ENCODE measurements at places on chromosomes 7 and 10.

GRCh38 chr7:18762189-18762588 lies 266.6 kb downstream of the HDAC9 start:
- DNase-seq = no peak

DNA sequence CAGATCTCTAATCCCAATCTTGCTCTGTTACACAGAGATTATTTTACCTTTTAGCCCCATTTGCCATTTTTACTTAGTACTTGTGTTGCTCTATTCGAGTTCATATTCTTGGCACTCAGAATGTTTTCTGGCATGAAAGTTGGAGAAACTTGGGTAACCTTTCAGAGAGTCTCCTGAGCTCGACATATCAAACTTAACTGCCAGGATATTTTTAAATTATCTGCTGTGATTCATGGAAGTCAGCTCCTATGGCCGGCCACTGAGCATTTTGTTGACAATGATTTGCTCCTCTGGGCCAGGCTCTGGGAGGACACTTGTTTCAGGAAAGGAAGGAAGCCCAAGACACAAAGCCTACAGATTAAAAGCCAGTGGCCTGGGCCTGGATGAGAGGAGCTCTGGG lies 396.7 kb downstream of the TNS3 start:
- no peak for DNase-seq

DNA sequence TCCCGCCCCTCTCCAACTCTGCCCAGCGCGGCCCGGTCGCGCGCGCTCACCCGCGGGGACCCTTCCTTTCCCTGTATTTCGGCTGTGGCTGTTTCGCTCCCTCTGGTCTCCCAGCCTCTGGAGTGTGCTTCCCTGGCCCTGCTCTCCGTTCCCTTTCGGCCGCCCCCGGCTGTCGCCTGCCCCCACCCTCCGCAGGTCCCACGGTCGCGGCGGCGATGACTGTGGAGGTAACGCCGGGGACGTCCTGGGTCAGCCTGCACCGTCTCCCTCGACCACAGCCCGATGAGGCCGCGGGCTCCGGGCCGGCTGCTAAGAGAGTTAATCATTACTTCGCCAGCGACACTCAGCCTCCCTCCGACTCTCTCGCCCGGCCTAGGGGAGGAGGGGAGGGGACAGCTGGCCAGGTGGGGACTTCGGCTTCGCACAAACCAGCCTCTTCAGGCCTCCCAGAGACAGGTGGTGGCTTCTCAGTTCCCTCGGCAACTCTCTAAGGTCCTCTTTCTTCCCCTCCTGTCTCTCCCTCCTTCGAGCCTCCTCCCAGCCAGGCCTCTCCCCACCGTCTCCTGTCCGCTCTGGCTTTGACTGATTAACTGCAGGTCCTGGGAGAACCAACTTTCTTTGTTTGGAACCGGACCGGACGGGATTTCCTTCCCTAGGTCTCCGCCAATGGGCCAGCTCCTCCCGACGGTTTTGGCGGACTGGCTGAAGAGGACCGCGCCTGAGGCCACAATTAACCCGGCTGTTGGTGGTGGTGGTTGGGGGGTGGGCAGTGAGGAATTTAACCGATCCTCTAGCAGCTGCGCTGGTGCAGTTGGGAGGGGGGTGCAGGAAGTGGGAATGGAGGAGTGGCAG lies 5.6 kb upstream of the PAX2 start:
- DNase-seq = no peak

DNA sequence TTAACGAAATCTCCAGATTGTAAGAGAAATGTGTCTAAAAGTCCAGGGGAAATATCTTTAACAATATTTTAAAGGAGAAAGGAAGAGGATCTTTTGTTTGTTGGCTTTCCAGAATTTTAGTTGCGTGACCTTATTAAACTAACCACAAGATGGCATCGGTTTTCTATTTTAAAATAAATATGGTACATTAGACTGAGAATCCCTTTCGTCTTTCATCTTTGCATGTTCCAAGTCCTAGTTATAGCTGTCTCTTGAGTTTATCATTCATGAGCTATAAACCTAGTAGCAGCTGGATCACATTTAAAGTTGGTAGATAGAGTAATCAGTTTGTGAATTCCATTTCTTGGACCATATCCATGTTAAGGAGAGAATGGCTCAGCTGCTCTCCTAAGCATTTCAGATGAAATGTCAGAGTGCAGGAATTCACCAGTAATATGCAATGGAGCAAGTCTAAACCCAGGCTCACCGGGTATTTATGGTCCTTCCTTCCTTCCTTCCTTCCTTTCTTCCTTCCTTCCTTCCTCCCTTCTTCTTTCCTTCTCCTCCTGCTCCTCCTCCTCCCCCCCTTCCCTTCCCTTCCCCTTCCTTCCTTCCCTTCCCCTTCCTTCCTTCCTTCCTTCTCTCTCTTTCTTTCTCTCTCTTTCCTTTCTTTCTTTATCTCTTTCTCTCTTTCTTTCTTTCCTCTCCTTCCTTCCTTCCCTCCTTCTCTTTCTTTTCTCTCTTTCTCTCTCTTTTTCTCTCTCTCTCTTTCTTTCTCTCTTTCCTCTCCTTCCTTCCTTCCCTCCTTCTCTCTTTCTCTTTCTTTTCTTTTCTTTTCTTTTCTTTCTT lies 57.8 kb upstream of the RAB18 start:
- no peak for DNase-seq

DNA sequence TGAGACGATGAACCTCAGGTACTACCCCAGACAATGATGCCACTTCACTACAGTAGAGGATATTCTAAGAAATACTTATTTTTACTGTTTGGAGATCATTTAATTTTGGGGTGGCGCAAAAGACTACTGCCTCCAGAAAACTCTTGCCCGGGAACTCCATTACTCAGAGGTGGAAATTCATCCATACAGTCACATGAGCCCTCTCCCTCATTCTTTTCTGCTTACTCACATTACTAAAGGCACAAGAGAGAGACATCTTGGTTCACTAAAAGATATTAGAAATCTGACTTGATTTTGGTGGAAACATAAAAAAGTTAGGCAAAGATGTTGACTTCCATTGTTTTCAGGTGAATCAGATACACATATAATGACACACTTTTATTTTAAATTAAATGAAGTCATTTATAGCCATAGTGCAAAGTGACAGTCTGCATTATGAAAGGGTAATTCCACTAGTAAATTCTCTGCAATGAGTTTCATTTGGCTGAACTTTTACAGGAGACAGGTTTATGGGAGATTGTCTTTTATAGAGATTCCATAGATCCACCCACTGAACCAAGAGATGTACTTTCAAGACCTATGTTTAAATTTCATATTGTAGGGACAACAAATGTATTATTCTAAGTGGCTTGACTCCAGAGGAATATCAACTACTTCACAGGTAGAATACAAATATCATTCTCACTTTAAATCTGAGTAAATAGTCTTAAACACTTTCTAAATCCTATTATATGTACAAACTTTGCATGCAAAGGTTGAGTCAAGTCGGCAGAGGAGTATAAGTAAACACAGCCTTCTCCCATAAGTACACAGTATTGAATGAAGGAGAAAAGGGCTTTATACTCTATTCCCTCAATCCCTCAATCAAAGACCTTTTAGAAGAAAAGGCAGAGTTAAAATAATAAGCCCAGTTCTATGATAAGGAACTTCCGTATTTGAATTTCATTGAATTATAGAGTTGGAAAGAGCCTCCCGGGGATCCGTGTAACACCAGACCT lies 18.8 kb downstream of the NEBL start:
- no peak for DNase-seq

DNA sequence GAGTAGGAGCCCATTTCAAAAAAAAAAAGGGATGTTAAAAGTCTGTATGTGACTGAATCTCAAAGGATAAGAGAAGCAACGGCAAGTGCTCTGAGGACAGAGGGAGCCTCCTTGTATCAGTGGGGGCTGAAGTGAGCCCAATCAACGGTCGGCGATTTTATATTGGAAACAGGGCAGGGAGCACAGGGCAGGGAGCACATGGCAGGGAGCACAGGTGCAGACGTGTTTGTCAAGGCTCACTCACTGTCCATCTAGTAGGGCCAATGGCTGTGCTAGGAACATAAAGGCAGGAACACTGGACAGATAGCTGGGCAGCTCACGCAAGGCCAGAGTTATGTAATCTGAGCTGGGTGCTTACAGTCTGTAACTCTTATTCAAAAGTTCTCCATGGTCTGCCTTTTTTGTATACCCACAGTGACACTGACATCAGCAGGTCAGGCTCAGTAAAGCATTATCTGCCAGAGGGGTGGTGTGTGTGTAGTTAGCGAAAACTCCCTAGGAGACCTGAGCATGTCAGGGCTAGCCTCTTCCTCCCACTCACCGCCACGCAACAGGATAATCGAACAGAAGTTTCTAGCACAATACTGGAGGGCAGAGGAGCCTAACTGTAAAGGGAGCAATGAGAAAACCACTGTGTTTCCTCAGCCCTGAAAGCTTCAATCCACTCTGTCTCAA lies 15.4 kb downstream of the AKR1B1 start:
- no peak for DNase-seq

GRCh38 chr7:86939197-86939814 lies 120.1 kb downstream of the ELAPOR2 start:
- no peak for DNase-seq

DNA sequence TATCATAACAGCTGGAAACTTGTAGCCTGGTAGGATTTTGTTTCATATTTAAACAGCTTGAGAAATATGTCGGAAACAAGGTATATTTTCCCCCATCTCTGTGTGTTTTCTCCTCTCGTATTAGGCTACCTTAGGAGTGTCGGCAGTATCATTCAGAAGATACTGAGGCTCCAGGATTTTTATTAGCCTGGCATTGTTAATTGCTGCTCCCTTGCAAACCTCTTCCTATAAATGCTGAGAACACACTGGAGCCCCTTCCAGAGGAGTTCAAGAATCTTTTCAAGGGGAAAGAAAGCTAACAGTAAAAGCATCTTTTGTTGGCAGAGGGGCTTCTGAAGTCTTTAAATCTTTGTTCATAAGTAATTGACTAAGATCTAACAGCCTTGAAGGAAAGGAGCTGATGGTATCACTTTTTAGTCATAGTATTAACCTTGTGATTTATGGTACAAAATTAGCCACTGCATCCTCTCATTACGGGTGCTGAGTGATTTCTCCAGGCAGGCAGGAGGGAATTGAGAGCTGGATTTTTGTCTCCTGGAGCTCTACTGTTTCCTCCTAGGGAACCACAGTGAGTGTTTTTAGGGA lies 998.7 kb downstream of the LRMDA start:
- no peak for DNase-seq

- no peak for DNase-seq
Observed at GRCh38 chr7:8325067-8325466, 63.1 kb upstream of the ICA1 start.

DNA sequence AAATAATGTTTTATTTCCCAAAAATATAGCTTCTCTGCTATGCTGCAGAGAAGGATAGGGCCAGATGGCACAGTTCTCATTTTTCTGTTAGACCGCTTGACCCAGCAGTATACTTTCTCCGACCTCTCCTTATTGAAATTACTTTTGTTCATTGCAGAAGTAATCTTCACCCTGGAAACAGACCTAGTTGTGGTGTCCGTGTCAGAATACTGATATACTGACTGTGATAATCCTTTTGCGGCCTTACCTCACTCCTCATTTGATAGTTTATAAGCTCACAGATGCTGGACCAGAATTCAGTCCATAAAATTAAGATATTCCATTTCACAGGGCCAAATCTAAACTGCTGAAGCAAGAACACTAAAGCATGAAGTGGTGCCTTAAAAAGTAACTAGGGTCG lies 260.6 kb upstream of the DKK1 start:
- no peak for DNase-seq

DNA sequence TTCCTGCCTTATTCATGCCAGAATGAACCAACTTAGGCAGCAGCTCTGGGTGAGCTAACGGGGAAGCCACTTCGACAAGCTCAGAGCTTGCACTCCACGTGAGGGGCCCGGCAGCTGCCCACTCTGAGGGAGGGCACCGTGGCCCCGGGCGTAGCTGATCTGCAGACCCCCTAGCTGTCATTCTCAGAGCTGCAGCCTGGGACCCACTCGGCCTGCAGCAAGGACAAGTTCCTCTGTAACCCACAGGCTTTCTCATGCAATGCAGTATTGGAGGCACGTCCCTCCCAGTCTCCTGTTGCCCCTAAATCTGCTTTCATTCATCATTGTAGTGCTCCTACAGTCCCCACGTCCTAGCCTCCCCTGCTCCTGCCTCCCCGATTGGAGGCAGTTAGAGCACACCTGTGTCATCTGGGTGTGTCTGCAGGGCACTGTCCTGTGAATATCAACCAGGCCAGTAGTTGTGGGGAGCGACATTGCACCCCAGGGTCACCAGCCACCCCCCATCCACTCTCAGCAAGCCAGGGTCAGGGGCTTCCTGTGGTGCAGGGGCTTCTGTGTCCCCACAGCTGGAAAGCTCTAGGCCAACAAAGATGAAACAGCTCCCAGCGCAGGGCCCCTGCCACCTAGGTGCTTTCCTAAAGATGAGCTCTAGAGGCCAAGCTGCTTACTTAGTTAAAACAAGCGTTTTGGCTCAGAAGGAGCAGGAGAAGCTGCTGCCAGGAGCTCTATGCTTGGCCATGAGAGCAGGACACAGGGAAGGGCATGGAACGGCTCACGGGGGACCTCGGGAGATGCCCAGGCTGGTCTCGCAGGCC lies 333.6 kb downstream of the ADARB2 start:
- DNase-seq = no peak

GRCh38 chr7:151591866-151592265 lies 72.2 kb upstream of the RHEB start:
- DNase-seq = no peak

DNA sequence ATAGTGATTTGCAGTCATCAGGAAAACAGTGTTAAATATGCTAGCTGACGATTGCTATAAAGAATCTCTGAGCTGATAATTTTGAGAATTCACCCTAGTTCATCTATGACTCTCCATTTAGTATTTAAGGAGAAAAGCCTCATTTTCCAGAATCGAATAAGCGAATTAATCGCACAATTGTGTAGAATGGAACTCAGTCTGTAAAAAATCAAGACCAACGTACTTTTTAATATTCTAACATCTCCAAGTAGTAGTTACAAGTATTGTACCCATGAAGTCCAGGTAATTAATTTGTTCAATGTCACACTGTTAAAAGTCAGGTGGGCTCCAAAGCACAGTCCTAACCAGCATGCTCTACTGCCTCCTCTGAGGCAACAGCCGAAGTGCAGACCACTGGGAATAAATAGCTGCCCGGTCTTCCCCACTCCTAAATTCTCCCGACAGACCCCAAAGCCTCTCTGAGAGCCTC lies 380 bp upstream of the AGBL3 start:
- DNase-seq = no peak

GRCh38 chr7:36855330-36855729 lies 131.0 kb upstream of the AOAH start:
- no peak for DNase-seq

Measured in activated CD8-positive, alpha-beta memory T cell treated with anti-CD3 and anti-CD28 coated beads for 1 hour (primary cell).